Activated T-cell treated with anti-CD3 and anti-CD28 coated beads for 1 hour (primary cell): ENCODE measurements at places on chromosomes 11 and 22.

GRCh38 chr11:74322667-74323066 is 11.2 kb upstream of the P4HA3 start:
- no peak for DNase-seq

DNA sequence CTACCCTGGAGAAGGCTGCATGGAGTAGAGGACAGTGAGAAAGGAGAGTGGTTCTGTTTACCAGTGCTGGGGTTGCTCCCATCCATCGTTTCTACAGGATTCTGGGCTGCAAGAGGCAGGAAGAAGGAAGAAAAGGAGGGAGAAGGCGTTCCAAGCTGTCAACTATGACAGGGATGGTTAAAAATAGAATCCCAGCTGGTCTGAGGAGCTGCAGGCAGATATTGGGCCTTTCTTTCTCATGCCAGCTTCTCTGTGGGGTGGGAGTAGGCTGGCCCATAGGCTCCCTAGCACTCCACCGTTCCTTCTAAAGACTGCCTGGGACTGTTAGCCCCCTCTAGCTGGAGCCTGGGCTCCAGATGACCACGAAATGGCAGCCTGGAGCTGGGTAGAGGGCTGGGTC is 13.6 kb downstream of the CCKBR start:
- DNase-seq = no peak

DNA sequence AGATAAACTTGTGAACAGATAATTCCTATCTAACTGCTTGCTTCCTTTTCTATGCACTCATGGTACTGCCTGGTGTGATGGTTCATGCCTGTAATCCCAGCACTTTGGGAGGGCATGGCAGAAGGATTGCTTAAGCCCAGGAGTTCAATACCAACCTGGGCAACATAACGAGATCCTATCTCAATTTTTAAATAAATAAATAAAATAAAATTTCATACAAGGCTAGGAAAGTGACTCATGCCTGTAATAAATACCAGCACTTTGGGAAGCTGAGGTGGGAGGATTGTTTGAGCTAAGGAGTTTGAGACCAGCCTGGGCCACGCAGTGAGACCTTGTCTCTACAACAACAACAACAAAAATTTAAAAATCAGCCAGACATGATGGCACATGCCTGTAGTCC is 166.6 kb downstream of the COMMD9 start:
- DNase-seq = no peak

DNA sequence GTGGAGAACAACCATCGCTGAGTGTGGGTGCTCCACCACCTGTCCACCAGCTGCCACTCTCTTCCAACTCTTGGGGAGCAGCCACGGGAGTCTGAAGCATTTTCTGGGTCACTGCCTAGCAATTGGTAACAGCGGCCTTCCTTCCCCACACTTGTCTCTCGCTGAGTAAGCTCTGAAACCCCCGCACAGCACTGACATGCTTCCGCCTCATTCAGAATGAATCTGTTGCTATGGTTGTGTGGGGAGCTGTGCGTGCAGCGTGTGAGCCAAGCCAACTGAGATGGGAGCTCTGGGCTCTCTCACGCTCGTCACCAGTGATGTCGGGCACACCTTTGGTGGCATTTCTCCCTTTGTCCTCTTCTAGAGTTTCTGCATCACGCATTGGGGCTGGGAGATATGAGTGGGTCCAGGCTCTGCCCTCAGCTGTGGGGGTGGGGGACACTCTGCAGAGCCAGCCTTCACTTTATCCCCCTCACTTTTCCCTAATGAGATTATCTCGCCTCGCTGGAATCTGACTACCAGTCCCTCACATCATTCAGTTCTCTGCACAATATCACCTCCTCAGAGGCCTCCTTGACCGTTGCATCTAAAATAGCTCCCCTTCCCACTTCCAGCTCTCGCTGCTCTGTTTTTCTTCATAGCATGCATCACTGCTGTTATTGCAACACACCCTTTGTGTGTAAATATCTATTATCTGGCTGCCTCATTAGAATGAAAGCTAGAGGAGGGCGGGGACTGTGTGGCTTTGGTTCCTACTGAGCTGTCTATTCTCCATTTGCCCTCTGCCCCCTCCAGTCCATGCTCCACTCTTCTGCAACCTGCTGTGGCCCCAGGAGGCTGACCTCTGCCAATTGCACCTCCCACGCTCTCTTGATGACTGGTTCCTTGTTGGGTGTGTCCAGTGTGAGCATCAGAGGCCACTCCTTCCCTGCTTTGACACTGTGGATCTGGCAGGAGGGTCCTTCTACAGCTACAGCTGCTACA is 569.9 kb upstream of the CADM1 start:
- no peak for DNase-seq

DNA sequence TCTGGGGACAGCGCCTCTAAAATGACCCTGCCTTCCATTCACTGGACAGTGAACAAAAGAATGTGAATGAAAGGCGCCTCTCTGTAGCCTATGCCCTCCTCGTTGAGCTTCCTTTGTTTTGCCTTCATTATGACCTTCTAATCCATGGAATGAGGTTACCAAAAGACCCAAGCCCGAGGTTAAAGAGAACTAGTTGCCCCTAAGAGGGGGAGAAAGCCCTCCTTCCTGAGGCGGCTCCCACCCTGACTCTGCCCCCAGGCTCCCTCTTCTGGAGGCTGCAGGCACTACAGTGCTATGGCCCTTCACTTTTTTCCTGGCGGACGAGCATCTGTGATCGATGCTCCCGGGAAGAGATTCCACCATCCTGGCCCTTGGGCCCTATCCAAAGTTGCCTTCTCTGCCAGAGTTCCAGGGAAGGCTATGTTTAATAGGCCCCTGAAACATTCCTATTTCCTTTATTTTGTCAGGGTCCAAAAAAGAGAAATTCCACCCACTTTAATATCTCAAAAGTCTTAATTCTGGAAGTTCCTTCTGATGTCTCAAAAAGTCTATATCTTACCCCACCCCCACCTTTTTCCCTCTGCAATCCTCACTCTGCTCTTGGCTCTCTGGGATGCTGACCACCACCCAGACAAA is 147.3 kb downstream of the FEZ1 start:
- peak; percentile 38 for DNase-seq

DNA sequence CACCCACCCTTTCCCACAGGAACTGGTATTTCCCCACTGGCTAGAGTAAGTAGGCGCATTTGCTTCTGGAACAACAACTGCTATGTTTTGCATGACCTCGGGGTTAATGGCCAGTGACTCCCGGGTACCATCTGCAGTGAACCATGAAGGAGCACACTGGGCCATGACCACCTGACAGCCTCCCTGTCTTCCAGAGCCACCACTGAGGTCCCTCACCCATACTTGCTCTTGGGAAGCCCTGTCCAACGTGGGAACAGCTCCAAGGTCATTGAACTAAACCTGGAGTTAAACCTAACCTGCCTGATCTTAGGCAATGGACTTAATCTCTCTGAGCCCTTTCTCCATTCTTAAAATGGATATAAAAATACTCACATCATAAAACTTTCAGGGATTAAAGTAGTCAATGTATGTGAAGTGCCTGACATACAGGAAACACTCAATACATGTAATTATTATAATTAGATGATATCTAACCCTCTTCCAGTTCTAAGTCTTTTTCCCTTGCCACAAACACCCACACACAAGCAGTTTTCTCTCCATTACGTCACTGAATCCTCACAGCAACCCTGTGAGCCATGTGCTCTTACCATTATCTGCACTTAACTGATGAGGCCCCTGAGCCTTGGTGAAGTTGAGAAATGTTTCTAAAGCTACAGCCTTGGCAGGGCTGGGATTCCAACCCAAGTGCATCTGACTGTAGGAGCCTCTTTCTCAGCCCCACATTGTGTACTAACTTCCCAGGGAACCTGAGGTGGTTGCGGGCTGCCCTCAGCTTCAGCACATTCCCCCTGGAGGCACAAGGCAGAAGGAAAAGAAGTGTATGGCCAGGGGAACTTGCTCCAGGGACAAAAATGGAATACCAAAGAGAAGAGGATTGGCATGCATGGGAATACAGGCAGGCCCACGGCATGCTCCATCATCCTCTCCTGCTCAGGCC is 74.5 kb upstream of the NCAM1 start:
- DNase-seq = no peak

- no peak for DNase-seq
These were observed 1330.4 kb downstream of the TBC1D22A start for GRCh38 chr22:48092866-48093265.

DNA sequence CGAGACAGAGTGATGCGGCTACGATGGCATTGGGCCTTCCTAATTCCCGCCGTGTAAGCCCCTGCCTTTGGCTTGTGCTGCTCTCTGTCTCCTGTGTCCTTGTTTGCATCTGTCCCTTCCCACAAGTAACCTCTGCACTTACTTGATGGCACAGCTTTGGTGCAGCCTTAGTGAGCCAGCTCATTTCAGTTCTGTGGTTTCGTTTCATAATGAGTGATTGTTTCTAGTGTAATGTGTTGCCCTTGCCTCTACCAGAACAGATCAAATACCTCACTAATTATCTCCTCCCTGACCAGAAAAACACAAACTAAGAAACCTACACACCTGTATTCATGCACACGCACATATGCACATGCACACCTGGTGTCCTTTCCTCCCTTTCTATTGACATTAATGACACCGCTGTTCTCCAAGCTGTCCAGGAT is 58.8 kb downstream of the GRK3 start:
- DNase-seq = no peak

DNA sequence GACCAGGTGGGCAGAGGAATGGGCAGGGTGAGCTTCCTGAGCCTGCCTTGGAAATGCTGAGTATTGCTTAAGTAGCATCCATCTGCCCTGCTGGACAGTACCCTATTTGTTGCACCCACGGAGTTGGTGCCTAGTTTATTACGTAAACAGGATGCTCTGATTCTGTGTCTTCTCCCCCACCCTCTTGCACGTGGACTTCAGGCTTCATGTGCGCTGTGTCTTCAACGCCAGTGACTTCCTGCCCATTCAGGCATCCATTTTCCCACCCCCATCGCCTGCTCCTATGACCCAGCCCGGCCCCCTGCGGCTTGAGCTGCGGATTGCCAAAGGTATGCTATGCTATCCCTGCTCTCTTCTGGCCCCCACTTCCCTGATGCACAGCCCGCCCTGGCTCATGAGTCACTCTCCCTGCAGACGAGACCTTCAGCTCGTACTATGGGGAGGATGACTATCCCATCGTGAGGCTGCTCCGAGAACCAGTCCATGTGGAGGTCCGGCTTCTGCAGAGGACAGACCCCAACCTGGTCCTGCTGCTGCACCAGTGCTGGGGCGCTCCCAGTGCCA is 5.7 kb downstream of the ZP1 start:
- DNase-seq = no peak

GRCh38 chr11:5238486-5238885 is 4.2 kb upstream of the HBD start:
- DNase-seq = no peak

- no peak for DNase-seq
These were observed 151.5 kb downstream of the CTTN start for GRCh38 chr11:70549796-70550195.

- no peak for DNase-seq
These were observed at the start of gene MOB2 for GRCh38 chr11:1486054-1486825. TSS of gene MOB2 (minus strand) at chr11:1486779. CDS start at chr11:1486556, 223 bp downstream.

- DNase-seq = no peak
These were observed 10.3 kb downstream of the MRGPRF start for GRCh38 chr11:69002570-69003231.

DNA sequence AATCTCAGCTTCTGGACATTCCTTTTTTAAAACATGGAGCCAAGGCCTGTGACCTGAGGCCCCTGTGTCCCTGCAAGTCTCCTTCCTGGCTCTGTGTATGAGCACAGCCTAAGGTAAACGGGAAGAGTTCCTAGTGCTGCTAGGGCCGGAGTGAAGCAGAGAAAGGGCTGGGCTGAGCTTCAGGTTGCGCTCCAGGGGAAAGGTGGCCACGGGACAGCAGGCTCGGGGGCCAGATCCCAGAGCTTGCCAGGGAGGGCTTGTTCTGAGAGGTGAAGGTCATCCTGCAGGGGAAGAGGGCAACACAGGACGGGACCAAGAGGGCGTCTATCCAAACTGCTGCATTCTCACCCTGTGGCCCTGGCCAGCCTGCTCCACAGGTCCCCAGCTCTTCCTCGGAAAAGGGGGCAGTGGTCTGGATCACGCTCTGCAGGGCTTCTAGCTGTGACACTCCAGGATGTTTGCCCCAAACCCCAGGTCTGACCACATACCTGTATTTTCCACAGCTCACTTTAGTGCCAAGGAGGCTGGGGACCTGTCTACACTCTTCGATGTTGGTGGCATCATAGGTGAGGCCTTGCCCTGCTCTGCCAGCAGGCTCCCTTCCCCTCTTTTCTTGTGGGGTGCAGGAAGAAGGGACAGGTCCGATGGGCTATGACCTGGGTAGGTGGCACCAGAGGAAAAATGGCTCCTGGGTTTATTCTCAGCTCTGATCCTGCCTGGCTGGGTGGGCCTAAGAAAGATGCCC is 20.4 kb downstream of the SLC37A2 start:
- DNase-seq = no peak

GRCh38 chr22:31286360-31287255 is 5.7 kb downstream of the PIK3IP1 start:
- no peak for DNase-seq

DNA sequence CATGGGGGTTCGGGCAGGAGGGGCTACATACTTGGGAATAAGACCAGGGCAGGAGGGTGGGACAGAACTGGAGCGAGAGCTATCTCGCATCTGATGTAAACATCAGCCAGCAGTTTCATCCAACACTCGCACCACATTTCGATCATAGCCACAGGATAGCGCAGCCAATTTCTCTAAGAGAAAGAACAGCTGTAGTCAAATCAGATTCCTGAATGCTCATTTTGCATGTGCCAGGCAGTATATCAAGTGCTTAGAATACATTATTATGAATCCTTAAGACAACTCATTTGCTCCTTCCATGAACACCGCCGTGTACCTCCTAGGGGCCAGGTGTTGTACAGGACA is 14.5 kb downstream of the DGCR2 start:
- DNase-seq = no peak

GRCh38 chr11:30424321-30424720 is 101.4 kb downstream of the ARL14EP start:
- no peak for DNase-seq

DNA sequence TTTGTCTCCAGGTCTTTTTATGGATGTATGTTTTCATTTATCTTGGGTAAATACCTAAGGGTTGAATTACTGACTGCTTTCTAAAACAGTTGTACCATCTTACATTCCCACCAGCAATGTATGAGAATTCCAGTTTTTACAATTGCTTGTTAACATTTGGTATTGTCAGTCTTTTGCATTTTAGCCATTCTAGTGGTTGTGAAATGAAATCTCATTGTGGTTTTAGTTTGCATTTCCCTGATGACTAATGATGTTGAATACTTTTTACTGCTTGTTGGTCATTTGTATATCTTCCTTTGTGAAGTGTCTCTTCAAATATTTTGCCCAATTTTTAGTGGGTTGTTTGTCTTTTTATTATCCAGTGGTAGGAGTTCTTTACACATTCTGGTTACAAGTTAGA is 92.8 kb downstream of the ARFGAP2 start:
- no peak for DNase-seq

DNA sequence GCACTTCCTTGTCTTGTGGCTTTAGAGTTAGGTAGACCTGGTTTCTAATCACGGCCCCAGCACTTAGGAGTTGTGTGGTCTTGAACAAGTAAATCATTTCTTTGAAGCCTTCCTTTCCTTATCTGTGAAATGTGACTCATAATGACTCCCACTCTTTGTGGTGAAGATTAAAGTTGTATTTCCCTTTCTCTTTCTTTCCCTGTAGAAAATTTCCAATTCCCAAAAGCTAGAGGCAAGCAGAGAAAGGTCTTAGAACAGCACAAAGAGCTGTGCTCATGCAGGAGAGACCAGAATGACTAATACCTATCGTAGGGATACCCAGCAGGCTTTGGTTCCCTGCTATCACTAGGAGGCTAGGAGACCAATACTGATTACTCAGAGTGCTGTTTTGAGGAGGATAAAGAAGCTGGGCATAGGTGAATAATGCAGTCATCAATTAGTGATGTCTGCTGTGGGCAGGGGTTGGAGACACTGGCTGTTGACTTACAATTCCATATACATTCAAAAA is 270.7 kb upstream of the SYN3 start:
- no peak for DNase-seq
